ENCODE measurements at places on chromosomes 1 and 21.
A peak's percentile ranks its signal among the peaks of the same experiment; 100 is the strongest.

DNA sequence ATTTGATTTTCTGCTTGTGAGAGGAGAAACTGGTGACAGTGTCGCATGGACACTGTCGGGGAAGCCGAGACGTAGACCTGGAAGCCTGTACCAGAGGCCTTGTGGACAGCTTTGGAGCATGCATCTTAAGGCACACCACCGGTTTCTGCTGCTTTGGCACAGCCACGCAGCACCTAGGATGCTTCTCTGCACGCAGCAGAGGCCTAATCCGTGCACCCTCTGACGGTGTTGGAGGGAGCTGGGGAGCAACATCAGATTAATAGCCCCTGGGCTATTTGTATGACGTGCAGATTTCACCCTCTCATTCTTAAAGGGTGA, 30.3 kb downstream of the TEX35 start:
- peak; percentile 10 for ATAC-seq

- no peak for ATAC-seq
Measured at GRCh38 chr1:206591696-206592095, 20.6 kb downstream of the EIF2D start.

- ATAC-seq = no peak
Measured at GRCh38 chr1:30912913-30913652, 4.5 kb upstream of the SDC3 start.

DNA sequence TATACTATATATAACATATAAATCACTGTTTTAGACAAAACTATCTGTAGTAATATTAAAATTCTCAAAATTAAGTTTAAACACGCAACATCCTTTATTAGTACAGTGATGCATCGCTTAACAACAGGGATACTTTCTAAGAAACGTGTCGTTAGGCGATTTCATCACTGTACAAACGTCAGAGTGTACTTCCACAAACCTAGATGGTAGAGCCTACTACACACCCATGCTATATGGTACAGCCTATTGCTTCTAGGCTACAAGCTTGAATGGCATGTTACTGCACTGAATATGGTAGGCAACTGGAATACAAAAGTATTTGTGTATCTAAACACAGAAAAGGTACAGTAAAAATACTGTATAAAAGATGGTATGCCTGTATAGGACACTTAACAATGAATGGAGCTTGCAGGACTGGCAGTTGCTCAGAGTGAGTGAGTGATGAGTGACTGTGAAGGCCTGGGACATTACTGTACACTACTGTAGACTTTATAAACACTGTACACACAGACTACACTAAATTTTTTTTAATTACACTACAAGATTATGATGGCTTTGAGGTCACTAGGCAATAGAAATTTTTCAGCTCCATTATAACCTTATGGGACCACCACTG, 10.5 kb downstream of the FOXJ3 start:
- no peak for ATAC-seq

GRCh38 chr1:165563551-165563950, 19.8 kb downstream of the LRRC52 start:
- ATAC-seq = no peak

- ATAC-seq = no peak
Measured at GRCh38 chr1:55718758-55719671, 503.9 kb upstream of the USP24 start.

GRCh38 chr1:233759665-233760064, 144.8 kb upstream of the SLC35F3 start:
- ATAC-seq = no peak

DNA sequence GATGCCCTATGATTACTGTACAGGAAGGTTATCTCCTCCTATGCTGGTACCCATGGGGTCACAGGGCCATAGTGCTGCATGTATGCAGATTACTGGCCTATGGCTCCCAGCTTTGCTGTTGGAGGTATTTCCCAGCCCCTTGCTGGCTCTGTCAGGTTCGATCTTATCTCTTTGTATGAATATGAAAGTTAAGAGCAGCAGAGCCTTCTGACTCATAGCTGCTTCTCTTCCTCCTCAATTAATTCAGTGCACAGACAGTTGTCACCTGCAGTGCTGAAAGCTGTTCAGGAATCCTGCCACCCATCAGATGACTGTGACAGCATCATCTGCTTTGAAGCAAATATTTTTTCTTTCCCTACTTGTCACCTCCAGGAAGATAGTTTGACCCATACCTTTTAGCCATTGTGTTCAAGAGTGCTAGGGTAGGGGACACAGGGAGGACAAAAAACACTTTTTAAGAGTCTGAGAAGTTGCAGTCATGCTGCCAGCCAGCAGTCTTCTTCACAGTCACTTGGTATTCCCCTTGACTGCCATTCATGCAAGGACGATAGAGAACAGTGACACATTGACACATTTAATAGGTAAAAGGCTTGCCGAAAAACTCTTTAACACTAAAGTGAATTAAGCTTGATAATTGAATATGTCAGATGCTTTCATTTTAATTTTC, 73.1 kb downstream of the KIF1B start:
- ATAC-seq = no peak

GRCh38 chr1:224565186-224565585, 50.9 kb upstream of the CNIH3 start:
- peak; percentile 98 for ATAC-seq

DNA sequence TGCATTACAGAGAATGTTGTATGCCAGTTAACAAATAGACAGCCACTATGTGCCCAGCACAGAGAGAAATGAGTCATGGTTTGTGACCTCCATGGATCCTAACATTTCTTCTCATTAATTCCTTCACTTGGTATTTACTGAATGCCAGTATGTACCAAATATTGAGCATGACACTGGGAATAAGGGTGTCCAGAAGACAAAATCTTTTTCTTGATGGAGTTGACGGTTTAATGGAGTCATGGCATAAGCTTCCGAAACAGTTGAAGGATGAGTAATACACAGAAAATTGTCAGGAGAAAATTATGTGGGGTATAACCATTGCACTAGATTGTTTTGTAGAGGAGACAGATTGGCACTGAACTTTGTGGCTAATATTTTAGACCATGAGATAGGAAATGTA, 36.9 kb downstream of the PTGFR start:
- no peak for ATAC-seq

- ATAC-seq = peak; percentile 95
Measured at GRCh38 chr1:219812491-219813203, 115.7 kb downstream of the SLC30A10 start.

DNA sequence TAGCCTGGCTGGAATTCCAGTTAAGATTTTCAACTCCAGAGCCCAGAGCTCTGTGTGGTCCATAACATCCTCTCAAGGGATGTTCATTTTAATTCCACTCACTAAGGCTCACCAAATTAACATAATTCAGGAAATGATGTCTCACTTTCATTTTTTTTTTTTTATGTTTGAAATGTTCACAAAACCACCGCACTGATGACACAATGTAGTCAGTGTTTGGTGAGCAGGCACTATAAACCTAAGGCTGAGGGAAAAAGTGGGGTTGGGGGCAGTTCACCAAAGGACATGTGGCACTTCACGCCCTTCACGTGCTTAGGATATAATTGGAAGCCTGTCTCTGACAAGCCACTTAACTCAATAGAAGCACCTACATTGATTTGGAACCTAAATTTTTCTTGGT, 177.3 kb upstream of the CAMK1G start:
- no peak for ATAC-seq

DNA sequence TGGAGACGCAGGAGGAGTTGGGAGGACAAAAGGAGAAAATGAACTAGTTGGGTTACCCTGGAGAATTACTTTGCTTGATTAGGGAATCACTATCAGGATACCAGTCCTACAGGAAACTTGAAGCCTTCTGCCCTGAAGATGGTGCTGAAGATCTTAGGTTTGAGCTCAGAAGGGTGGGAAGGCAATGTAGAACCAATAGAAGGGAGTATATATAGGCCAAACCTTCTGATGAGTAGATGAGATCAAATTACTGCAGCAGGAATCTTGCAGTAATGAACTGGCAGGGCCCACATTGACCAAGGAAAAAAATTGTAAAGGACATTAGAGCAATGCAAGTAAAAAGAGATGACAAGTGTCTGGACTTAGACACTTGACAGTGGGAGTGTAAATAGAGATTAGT, 116.3 kb upstream of the CACYBP start:
- ATAC-seq = peak; percentile 100

DNA sequence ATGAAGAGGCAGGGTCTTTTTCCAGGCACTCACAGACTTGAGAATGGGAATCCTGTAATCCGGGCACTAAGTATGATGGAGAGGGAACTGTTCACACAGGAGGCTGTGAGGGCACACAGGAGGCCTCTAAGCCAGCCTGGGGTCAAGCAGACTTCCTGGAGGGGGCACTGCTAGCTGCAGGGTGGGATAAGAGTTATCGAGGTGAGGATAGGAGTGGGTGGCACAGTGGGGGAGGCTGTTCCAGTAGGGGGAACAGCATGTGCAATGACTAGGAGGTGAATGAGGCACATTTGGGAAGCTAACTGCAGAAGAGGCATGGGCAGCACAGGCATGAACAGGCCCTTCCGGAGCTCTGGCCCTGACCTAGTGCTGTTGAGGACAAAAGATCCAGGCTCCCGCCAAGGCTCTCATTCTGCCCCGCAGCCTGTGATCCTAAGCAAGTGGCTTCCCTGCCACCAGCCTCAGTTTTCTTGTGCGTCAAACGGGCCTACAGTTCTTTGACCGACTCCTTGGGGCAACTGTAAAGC, 216.7 kb downstream of the TRABD2B start:
- no peak for ATAC-seq

DNA sequence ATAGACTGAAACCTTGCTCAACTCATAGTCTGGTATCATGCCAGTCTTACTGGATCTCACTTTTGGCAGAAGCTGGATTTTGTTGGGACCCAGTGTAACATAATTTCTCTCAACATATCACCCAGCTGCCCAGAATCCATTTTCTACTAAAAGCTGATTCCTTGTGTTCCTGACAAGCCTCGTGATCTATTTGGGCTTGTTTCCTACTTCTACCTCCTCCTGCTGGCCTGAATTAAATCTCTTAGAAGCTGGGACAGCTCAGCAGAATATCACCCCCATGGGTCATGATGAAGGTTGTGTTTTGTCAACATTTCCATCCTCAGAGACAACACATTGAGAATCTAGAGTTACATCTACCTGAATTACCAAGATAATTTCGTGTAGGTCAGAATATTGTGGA, 7.7 kb downstream of the GOLT1A start:
- no peak for ATAC-seq

DNA sequence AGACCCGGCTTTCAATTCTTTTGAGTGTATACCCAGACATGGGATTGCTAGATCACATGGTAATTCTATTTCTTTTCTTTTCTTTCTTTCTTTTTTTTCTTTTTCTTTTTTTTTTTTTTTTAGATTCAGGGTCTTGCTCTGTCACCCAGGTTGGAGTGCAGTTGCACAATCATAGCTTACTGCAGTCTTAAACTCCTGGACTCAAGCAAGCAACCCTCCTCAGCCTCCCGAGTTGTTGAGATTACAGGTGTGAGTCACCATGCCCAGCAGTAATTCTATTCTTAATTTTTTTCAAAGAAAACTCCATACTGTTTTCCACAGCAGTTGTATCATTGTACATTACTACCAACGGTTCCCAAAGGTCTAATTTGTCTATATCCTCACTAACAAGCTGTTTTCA, 13.5 kb upstream of the RNF186 start:
- peak; percentile 42 for ATAC-seq

- peak; percentile 90 for ATAC-seq
Measured at GRCh38 chr1:24704411-24705259, 40.6 kb upstream of the CLIC4 start.

DNA sequence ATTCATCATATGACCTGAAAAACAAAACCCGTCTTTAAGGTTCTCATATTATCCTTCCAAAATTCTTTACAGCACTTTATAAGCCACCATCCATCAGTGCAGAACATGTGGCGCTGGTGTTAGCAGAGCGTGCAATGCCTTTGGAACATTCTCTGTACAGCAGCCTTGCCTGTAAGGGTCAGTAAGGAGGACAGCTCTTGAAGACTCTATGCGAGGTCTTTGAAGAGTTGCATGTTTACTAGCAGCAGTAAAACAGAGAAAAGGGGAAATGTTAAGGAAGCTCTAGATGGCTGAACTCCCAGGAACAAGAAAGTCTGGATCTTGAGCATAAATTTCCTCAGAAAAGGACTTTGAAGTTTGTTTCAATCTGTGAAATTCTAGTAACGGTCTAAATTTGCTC, 365.6 kb downstream of the DUSP10 start:
- no peak for ATAC-seq

DNA sequence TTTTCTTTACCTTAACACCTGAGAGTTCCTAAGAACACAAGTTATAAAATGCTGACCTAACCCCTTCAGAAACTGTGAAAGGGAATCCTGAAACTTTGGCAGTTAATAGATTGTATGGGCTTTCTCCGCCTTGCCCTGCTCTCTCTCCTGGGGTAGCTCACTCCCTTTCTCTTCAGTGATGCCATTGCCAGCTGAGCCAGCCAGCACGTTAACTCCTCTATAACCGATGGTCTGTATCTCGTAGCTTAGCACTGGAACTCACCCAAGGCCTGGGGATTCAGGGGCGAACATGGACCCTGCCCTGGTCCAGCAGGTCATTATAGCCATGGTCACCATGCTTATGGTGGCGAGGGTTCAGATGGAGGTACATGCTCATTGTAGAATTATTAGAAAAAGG, 40.7 kb downstream of the TRAPPC10 start:
- no peak for ATAC-seq

- no peak for ATAC-seq
Measured at GRCh38 chr1:187244623-187245022, 415.9 kb downstream of the PLA2G4A start.

DNA sequence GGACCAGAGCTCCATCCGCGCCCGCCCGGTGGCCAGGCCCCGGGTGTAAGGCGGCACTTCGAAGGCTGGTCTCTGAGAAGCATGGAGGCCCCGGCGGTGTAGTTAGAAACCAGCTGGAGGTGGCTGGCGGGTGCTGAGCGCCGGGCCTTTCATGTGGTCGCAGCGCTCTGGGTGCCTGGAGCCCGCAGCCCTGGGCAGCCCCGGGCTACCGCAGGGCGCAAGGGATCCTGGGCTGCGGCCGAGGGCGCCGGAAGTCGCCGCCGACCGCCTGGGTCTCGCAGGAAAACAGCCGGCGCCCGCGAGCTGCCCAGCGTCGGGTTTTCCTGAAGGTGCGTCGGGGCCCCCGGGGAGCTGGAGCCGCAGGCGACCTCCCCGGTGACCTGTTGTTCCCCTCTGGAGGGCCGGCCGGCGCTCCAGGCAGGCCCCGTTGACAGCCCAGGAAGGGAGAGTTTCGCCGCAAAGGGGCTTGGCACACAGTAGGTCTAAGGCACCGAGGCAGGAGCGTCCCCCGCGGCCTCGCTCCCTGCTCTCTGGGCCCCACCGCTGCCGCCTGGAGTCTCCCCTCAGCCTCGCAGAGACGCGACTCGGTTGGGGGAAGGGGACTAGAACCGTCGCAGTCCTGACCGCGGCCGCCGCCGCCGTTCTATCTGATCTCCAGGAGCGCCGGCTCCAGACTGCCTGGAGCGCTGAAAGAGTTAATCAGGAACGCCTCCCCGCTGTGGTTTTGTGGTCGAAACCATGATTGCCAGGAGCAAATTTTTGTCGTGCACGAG, 2.7 kb downstream of the GRHL3 start:
- ATAC-seq = peak; percentile 80

GRCh38 chr1:184296466-184297243, 90.2 kb upstream of the C1orf21 start:
- ATAC-seq = no peak

- peak; percentile 46 for ATAC-seq
Measured at GRCh38 chr1:202615501-202616354, 94.5 kb downstream of the SYT2 start.

Measured in motor neuron (in vitro differentiated cells).